ENCODE measurements at places on chromosomes 1 and 21.

DNA sequence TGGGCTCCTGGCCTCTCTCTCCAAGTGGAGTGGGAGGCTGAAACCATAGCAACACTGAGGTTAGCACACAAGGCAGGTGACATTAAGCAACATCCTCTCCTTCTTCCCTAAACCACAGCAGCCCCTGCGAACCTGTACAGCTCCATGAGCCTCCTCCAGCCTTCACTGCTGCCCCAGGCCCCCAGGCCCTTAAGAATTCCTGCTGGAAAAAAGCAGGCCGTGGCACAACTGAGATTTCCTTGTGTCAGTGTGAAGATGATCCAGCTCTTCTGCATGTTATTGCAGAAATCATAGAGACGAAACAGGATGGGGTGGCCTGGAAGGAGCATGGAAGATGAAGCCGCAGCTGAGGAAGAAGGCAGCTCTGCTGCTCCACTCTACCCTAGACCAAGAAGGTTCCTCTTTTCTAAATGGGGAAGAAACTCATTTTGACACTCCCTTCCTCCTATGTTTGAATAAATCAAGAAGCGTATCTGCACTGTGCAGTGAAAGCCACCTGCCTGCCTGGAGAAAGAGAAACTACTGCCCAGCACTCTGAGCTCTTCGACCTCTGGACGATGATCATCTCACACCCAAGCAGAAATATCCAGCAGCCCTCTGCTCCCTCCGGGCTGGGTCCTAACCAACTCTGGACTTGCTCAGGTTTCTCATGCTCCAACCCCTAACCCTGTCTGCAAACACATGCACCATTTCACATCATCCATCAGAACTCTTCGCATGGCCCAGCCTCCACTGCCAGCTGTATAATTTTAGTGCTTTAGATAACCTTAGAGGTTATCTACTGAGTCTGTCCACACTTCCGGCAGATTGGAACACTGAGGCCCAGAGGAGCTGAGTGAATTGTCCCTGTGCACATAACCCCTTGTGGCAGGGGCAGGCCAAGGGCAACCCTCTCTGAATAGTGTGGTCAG, 20.7 kb downstream of the SH3BP5L start:
- DNase-seq = no peak

- no peak for DNase-seq
Measured at GRCh38 chr1:229137271-229137670, 133.6 kb upstream of the RAB4A start.

GRCh38 chr1:21234779-21235178, 55.5 kb downstream of the ECE1 start:
- DNase-seq = no peak

- no peak for DNase-seq
Measured at GRCh38 chr1:168387781-168388760, 107.4 kb downstream of the TBX19 start.
